ENCODE measurements at places on chromosomes 7 and 10.

- no peak for DNase-seq
These were observed 18.2 kb upstream of the ANKRD1 start for GRCh38 chr10:90939116-90939515.

- no peak for DNase-seq
These were observed 19.2 kb downstream of the TBATA start for GRCh38 chr10:70765794-70766594.

GRCh38 chr10:19702215-19702614 is 114.0 kb upstream of the PLXDC2 start:
- no peak for DNase-seq

GRCh38 chr10:117547016-117547715 is 4.6 kb downstream of the EMX2 start:
- no peak for DNase-seq

GRCh38 chr10:55358539-55358938 is 557.5 kb upstream of the PCDH15 start:
- DNase-seq = no peak

- DNase-seq = no peak
These were observed 280.8 kb upstream of the CDC14C start for GRCh38 chr7:48643431-48644013.

- no peak for DNase-seq
These were observed 37.0 kb downstream of the WNT2 start for GRCh38 chr7:117285826-117286225.

- no peak for DNase-seq
These were observed 13.0 kb upstream of the BAMBI start for GRCh38 chr10:28664369-28664740.

- DNase-seq = no peak
These were observed 178.4 kb downstream of the ADARB2 start for GRCh38 chr10:1558906-1559305.

GRCh38 chr7:95595746-95596197 is 544 bp downstream of the PDK4 start:
- no peak for DNase-seq

GRCh38 chr7:115613836-115614235 is 416.7 kb downstream of the TFEC start:
- no peak for DNase-seq

DNA sequence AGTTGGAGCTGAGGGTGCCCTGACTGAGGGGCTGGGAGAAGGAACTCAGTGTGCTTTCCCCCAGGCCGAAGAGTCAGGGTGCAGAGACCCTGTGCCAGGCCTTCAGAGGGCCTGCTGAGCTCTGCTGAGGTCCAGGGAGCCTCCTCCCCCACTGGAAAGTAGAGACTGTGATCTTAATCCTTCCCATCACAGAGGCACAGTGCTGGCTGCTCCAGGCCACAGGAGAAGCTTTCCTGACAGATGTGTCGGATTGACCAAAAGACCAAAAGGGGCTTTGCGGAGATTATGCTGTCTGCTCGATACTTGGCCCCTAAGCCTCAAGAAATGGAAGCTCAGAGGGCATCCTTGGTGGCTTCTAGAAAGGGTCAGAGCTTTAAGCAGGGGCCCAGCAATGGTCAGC is 32.9 kb upstream of the BTRC start:
- DNase-seq = no peak

- DNase-seq = no peak
These were observed 315.3 kb downstream of the OTUD1 start for GRCh38 chr10:23754179-23754578.

Measured in stimulated activated CD4-positive, alpha-beta T cell treated with anti-CD3 and anti-CD28 coated beads, Interleukin-15, amount 100 ng/mL, for 1 hour (primary cell).